ENCODE measurements at places on chromosomes 5 and 9.
A peak's percentile ranks its signal among the peaks of the same experiment; 100 is the strongest.

DNA sequence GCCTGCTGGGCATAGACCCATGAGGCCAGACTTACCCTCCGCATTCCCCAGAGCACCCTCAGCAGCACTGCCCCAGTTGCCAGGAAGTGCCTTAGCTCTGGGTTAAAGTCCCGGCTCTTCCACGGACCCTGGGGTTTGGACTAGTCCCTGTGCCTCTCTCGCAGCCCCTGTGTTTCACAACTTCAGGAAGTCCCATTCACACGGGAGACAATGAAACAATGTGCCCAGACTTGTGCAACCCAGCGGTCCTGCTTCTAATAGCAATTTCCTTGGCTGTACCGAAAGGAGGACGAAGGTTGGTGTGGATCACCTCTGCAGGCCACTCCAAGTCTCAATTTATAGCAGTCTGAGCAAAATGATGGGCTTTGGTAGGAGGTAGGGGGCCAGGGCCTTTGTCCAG is 41.8 kb upstream of the FAT2 start:
- no peak for DNase-seq

DNA sequence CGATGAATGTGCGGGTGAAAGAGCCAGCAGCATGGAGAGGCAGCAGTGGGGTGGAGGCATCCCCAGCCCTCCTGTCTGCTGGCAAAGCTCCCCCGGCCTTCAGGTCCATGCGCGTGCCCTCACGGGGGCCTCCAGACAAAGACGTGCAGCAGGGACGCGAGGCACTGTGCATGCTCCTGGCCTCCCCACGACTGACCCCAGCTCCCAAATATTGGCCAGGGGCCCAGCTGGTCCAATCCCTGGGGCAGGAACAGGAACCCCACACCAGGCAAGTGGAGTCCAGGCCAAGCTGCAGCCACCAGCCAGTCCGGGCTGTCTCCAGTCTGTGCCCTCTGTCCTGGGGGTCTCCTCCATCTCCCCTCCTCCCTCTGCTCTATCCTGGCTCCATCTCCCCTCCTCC is 33.5 kb upstream of the LRRC14B start:
- DNase-seq = no peak

DNA sequence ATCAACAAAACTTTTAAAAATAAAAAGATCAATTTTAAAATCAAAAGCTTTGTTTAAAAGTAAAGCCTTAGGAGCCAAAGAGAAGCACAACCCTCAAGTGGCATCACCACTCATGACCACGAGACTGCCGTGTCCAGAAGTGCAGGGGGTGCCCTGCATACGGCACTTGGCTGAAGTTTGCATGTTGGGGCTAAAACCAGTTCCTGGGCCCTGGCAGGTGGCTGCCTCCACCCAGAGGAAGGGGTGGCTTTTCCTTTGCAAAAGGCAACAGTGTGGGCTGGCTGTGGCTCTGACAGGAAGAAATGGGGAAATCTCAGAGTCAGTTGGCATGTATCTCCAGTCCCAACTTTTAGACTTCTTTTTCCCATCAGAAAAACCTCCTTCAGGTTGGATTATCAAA is 15.3 kb downstream of the TRMO start:
- no peak for DNase-seq

DNA sequence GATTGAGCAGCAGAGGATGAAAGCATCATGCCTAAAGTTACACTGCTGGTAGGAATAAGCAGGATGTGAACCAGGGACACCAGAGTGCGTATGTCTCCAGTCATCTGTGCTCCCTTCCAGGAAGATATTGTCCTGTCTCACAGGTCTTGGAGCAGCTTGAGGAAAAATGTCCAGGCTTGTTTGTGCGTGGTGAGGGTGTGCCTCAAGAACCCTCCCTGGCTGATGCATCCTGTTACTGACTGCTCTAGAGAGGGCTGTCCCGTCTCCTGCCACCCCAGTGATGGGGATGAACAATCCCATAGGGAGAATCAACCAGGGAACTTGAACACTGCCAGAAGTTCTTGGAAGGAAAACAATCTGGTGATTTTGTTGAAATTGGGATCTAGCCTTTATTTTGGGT is 132.0 kb downstream of the INSYN2B start:
- DNase-seq = no peak

DNA sequence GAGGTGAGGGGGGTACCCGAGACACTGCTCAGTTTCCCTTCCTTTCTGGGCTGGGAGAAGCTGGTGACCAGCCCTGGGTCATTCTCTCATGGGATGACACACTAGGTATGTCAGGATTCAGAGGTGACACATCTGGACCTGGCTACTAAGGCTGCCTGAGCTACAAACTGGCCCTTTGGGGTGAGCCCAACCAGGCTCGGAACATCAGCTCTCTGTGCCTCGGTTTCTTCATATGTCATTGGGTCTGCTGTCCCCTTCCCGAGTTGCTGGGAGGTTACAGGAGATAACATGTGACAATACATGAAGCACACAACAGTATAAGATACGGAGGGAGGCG is 11.8 kb downstream of the CARD19 start:
- no peak for DNase-seq

DNA sequence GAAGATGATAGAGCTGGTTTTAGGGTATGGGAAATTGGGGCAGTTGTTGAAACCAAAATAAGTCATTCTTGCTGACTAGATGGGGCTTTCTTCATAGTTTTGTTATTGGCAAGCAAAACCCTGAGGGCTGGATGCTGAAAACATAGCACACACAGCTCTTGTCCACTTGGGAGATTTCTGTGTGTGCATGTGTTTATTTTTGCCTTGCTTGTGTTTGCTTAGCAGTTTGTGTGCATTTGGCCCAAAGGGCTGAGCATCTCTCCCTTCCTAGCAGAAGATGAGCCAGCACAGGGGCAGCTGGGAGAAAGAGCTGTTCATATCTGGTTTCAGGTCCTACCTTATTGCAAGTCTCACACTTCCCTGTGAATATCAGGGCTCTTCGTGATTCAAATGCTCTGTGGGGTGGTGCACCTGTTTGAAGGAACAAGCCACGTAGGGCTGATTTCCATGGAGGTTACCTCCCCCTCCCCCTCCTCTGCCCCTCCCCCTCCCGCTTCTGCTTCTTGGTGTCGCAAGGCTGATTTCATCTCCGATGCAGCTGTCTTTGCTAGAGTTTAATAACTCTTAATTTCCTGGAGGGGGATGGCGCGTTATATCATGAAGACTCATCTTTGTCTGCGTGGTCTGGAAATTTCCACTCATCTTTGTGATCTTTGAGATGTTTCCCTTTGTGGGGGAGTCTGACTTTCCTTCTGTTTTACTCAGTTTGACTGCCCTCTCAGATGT is 296.5 kb downstream of the ARHGAP26 start:
- DNase-seq = peak; percentile 26

DNA sequence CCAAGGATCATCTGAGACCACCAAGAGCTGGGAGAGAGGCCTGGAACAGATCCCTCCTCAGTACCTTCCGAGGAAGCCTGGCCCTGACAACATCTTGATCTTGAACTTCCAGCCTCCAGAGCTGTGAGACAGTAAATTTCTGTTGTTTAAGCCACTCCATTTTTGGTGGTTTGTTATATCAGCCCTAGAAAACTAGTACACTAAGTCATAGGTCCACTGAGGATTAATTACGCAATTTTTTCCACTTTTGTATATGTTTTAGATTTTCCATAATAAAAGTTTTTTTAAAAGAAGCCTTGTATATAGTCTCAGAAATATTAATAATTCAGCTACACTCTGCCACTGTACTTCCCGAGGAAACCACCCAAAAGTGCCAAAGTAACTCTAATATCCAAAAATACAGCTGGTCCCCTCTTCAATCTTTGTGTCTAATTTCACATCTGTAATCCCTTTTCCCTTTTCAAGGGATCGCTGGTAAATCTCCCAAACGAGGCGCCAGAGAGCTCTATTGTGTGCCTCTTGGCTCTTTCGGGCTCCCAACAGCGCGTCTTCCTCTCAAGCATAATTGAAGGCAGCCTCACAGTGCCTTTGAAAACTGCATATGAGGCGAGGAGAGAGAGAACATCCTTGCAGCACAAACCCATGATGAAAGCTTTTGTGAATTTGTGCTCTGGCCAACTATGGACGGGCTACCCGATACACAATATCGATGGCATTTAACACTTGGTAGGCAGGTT is 32.7 kb downstream of the PRUNE2 start:
- DNase-seq = no peak

DNA sequence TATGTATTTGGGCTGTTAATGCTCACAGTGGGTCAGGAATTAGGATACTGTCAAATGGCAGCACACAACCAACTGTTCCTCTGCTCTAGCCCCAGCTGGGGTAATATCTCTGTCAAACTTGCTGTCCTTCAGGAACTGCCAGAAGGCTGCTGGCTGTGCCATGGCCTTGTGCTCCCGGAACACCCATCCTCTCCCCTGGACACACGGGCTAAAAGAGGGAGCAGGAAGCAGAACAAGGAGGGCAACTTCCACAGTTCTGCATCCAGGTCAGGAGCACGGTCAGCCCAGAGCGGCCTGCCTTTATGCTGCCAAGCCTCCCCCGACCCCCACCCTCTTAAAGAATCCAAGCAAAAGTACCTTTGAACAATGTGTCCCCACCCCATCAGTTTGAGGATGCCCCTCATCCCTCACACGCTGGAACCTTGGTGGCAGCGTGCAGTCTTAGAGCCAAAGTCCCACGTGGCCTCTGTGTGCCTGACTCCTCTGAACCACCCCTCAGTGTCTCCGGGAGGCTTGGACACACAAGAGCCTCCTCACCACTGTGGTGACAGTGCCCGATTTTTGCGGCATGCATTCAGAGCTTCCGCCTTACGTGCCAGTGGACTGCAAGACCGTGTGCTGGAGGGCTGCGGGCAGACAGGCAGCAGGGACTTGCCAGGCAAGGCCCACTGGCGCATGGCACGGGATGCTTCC is 60.8 kb downstream of the PSMB7 start:
- no peak for DNase-seq

- no peak for DNase-seq
Observed at GRCh38 chr5:157130925-157131324, 11.7 kb downstream of the MED7 start.

- DNase-seq = no peak
Observed at GRCh38 chr5:100722657-100723056, 180.4 kb downstream of the ST8SIA4 start.

DNA sequence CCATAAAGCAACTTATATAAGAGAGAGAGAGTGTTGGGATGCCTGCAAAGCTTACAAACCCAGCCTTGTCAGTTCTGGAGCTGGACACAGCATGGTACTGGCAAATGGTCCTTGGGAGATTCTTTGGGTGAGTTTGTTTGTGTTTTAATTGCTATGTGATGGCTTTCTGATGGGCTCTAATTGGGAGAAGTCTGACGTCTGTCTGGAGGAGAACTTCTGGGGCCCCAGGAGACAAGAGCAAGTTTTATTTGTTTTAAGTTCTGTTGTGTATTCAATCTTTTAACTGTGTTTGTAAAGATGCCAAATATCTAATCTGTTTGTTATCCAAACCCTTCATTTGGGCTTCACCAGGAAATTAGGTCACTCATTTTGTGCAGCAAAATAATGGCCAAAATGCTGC is 50.3 kb upstream of the AFAP1L1 start:
- no peak for DNase-seq

- no peak for DNase-seq
Observed at GRCh38 chr9:86500667-86501435, 146.6 kb upstream of the TUT7 start.

- peak; percentile 34 for DNase-seq
Observed at GRCh38 chr5:93620487-93621326, 37.7 kb downstream of the NR2F1 start.

DNA sequence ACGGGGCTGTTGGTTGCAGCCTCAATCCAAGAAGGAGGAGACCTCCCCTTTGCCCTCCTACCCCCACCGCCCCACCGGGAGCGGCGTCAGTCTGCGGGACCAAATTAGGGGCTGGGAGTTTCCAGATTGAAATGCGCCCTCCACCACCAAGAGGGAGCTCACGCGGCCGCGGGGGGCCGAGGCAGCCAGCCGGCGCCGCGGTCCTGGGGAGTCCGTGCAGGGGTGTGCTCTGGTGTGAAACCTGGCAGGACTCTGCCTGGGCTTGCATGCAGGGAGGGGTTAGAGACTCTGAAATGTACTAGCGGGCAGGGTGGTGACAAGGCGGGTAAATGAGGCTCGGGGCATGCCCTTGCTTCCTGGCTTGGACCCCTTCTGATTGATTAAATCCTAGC is 989 bp upstream of the FBN2 start:
- no peak for DNase-seq

- no peak for DNase-seq
Observed at GRCh38 chr5:32090755-32091128, 83.4 kb downstream of the GOLPH3 start.

GRCh38 chr5:101424530-101425175 is 521.6 kb upstream of the ST8SIA4 start:
- no peak for DNase-seq

GRCh38 chr9:124296094-124296493 is 38.3 kb downstream of the NEK6 start:
- DNase-seq = no peak

DNA sequence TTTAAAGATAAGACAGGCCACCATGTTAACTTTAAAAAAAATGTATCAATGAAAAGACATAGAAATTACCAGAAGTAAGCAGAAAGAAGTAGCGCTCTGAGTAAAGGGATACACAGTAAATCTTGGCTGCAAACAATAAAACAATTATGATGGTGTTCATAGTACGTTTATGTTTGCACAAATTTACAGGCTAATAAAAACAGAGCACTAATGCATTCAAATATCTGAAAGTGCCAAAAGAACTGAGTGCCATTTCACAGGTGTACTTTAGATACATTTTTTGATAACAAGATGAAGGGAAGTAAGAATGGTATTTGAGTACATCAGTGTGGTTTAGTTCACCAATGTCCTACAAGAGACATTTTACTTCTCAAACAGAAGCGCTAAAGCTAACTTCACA is 32.9 kb upstream of the ALDH1A1 start:
- no peak for DNase-seq

- no peak for DNase-seq
Observed at GRCh38 chr9:117823576-117823975, 119.4 kb downstream of the TLR4 start.

DNA sequence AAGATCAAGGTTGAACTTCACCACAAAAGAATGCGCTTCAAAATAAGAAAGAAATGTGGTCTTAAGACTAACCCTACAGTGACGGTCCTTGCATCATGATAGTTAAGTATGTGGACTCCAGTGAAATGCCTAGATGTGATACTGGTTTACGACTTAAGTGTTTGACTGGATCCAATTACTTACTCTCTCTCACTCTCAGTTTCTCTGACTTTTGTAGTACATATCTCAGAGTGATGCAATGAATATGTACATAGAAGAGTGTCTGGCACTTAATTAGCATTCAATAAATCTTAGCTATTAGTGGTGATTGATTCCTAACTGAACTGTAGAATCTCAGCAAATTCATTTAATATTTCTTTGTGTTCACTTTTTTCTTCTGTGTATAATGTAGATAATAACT is 411.7 kb upstream of the ITGA1 start:
- DNase-seq = no peak

All from activated CD4-positive, alpha-beta T cell treated with anti-CD3 and anti-CD28 coated beads for 4 hours (primary cell).